Pulmonary artery endothelial cell (primary cell): ENCODE measurements at places on chromosomes 4 and X. TPM values are rescaled to one million over a fixed set of nuclear protein-coding genes. Genes with fewer than 3 reads are reported as not detected.

DNA sequence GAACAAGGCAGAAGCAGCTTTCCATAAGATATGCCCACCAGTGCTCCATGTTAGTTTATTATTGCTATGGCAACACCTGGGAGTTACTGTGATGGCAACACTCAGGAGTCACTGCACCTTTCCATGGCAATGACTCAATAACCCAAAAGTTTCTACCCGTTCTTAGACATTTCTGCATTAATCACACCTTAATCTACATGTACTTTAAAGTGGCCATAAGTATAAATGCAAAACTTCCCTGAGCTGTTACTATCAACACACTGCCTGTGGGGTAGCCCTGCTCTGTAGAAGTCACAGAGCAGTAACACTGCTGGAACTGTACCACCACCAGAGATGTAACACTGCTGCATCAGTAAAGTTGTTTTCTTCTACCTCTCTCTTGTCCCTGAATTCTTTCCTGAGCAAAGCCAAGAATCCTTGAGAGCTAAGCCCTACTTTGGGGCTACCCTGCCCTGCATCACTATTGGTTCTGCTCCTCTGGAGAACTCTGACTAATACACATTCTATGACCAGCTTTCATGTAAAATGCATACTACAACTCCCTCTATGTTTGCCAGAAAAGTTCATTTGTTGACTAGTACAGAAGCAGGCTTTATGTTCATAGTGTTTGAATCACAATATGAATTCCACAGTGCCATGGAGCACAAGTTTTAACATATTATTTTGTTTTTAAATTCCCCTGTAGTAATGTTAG, 43.5 kb upstream of the GPR174 start:
- DNase-seq: no peak

GRCh38 chr4:69594382-69594781, 45.1 kb downstream of the UGT2A2 start:
- DNase-seq: no peak

- no peak for DNase-seq
Measured at GRCh38 chrX:153686711-153687110, 1.0 kb upstream of the SLC6A8 start.

DNA sequence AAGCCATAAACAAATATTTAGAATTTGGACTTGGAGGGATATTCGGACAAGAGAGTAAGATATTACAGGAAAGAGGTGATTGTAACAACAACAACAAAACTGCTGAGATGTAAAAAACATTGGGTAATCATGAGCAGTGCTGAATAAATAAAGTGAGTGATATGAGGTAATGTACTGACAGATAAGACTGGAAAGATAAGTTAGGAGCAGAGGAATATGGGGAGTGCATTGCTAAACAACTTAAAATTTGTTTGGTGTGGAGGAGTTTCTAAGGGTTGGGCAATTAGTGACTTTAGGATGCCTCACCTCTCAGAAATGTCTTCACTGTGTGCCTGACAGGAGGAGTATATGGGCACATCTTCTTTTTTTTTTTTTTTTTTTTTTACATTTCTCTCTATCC, 637.8 kb upstream of the GRIA3 start:
- no peak for DNase-seq

DNA sequence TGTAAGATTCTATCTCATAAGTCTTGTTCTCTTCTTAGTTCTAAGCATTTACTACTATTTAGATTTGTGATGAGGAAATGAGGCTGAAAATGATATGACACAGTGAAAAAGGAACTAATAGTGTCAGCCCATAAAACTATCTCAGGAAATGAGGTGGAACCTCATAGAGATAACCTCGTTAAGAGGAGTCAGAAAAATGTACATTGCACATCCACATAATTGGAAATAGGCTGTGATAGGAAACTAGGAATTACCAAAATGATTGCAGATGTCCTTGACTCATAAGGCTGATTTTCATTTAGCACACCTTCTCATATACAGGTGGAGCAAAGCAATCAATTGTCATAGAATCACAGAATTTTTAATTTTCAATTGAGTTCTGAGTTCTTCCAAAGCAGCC, 26.8 kb downstream of the ANXA10 start:
- DNase-seq: no peak

- DNase-seq: no peak
Measured at GRCh38 chr4:88672987-88673386, 24.6 kb downstream of the NAP1L5 start.

- DNase-seq: no peak
Measured at GRCh38 chr4:94715726-94716125, 42.0 kb upstream of the BMPR1B start.

DNA sequence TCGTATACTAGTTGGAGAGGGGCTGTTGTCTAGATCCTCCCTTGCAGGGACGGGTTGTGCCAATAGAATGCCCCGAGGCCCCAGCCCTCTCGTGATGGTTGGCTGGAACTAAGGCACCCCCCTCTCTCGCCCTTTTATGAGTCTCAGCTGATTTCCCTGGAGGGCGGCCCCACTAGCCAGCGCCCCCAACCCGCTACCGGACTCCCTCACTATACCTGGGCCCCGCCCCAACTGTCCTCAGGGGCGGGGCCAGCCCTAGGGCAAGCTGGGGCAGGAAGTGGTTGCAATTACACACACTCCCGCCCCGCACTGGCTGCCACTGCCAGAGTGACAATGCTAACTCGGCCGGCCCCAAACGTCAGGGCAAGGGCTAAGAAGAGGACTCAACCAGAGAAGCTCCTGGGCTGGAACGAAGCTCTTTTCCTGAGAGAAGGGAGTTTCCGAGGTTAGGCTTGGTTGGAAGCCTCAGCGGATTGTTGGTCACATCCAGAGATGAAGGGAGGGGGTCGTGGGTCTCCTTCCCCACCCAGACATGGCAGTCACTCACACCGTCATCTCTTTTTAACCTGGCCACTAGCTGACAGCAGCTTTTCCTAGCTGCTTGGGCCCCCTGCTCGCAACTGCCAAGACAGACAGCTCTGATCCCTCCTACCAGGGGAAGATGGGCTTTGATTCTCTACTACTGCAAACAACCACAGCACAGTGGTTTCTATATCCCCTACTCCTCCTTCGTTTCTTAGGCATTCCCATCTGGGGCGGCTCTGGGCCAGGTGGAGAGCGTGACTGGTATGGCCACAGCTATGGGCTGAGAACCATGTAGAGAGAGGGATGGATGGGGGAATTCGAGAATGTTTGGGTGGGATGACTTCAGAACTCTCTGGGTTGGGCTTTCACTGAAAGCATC, 21.0 kb upstream of the BCORL1 start:
- no peak for DNase-seq

GRCh38 chr4:108947526-108947925, 184.7 kb upstream of the ETNPPL start:
- DNase-seq: no peak

GRCh38 chr4:73885574-73886267, 16.5 kb downstream of the CXCL1 start:
- DNase-seq: no peak

- no peak for DNase-seq
Measured at GRCh38 chr4:184021389-184021788, 116.3 kb downstream of the STOX2 start.

DNA sequence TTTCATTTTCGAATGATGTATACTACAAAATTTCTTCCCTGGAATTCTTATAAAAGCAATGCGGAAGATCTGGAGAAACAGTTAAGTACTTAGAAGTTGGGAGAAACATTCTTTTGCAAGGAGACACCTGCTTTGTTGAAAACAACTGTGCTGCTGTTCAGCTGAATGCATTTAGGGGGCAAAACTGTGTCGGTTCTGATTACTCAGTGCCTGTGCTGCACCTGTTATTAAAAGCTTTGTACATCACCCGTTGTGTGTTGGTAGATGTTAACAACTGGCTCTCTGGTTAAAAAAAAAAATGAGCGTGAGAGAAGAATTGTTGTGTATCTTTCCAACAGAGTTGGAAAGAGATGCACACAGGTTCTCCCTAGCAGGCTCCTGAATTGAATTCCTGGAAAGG, 184.1 kb upstream of the HHIP start:
- DNase-seq: no peak

- DNase-seq: no peak
Measured at GRCh38 chr4:107640197-107640596, 79.8 kb downstream of the PAPSS1 start.

DNA sequence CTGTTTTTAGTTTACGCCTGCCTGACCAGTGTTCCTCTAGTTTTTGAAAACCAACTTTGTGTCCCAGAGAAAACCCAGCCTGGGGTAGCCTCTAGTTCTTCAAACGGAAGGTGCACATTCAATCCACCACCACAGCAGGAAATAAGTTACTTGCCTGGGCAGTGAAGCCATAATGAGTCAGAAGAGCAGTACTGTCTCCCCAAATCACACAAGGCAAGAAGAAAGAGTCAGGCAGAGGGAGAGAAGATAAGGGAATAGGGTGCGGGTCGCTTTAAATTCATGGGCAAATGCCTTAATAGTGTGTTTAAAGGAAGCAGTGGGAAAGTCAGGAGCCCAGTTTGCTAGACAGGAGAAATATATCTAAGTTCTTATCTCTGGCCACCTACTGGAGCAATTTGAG, 333.8 kb upstream of the GRIA3 start:
- no peak for DNase-seq

Gene IL9R
- 0.07 TPM in 1 of 2 replicates, not detected in the other for total RNA-seq

Gene VCX
- not detected in 2 replicates for total RNA-seq

Gene NAP1L2
- 0.73 and 2.4 TPM in 2 replicates for total RNA-seq

Gene KCNIP4
- total RNA-seq: not detected in 2 replicates
